Left forelimb (tissue), 1 donor: ENCODE measurements at places on chromosomes 6 and 20.

DNA sequence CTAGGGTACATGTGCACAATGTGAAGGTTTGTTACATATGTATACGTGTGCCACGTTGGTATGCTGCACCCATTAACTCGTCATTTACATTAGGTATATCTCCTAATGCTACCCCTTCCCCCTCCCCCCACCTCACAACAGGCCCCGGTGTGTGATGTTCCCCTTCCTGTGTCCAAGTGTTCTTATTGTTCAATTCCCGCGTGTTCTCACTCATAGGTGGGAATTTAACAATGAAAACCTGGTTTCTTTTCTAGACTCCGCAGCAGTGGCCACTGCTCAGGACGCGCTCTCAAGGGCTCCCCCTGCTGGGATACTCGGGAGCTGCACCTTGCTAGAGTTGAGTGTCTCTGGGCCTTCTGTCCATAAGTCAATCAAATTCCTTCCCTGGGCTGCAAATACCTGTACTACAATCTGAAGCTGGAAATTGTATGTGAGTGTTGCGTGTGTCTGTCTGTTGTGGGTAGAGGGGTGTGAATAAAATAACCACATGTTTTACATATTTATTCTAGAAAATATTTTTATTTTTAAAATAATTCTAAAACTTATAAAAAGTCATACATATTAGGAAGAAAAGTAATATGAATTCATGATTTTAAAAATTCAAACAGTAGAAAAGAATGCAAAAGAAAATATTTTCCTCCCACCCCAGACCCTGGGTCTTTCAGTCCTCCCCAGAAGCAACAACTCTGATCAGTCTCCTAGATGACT, 8.2 kb upstream of the CEP250 start:
- peak; percentile 88 for DNase-seq

GRCh38 chr6:12977206-12977605, 260.6 kb downstream of the PHACTR1 start:
- DNase-seq: no peak

DNA sequence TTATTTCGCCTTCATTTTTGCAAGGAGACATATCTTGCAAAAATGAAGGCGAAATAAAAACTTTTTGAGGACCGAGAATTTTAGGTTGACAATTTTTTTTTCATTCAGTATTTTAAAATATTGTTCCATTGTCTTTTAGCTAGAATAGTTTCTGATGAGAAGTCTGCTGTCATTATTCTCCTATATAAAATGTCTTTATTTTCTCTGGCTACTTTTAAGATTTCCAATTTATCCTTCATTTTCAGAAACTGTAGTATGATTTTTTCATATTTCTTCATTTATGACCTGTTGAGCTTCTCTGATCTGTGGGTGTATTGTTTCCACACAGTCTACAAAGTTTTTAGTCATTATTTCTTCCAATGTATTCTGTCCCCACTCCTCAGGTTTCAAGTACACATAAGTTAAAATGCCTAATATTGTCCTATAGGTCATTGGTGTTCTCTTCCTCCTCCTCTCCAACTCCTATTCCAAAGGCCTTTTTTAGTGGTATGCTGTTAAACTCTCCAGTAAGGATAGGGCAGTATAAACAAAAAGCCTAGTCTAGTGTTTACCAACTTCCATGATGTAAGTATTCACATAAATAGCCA, 15.7 kb downstream of the AHI1 start:
- no peak for DNase-seq

- no peak for DNase-seq
Observed at GRCh38 chr20:37877832-37878772, 24.8 kb upstream of the VSTM2L start.

- no peak for DNase-seq
Observed at GRCh38 chr6:143535189-143535614, 23.7 kb upstream of the FUCA2 start.

DNA sequence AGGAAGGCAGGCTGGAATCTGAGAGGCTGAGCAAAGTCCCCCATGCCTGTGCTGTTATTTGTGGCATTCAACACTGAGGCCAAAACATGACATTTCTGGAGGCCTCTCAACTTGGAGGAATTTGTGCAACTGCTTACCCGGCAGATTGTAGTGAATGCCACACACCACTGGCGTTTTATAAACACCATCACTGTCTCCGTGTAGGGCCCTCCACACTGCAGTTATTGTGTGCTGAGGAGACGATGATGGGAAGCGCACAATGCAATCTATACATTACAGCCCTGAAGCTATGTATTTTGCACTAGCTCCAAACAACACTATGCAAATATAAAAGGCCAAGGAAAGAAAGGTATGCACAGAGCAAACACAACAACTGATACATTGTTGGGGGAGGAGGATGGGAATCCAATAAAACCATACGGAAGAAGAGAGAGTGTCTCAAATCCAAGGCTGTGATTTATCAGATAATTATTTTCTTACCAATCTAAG, 106.5 kb downstream of the SMLR1 start:
- peak; percentile 64 for DNase-seq

GRCh38 chr6:41601248-41601549, 37.1 kb upstream of the MDFI start:
- no peak for DNase-seq

DNA sequence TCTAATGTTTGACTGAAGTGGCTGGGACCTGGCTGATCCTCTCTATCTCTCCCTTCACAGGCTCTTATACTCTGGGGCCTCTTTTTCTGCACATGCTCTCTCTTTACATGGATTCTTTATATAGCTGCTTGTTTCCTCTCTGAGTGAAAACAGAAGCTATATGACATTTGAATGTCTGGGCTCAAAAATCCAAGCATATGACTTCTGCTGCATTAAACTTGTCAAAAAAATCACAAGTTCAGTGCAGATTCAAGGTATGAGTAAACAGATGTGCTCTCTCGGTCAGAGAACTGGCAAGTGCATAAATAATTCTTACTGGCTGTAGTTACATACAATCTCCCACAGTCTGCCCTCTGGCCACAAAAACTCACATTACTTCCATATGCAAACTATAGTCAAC, 96.6 kb downstream of the LCA5 start:
- no peak for DNase-seq

- peak; percentile 61 for DNase-seq
Observed at GRCh38 chr6:78910591-78911171, 43.3 kb downstream of the IRAK1BP1 start.
